GM18507 (cell line): ENCODE measurements at places on chromosomes 4 and X.
A peak's percentile ranks its signal among the peaks of the same experiment; 100 is the strongest.

- no peak for DNase-seq
Observed at GRCh38 chr4:175789647-175790046, 22.4 kb downstream of the GPM6A start.

GRCh38 chr4:176271749-176272148 lies 2.7 kb upstream of the ASB5 start:
- DNase-seq: no peak

- no peak for DNase-seq
Observed at GRCh38 chrX:34918856-34919255, 23.7 kb upstream of the FAM47B start.

DNA sequence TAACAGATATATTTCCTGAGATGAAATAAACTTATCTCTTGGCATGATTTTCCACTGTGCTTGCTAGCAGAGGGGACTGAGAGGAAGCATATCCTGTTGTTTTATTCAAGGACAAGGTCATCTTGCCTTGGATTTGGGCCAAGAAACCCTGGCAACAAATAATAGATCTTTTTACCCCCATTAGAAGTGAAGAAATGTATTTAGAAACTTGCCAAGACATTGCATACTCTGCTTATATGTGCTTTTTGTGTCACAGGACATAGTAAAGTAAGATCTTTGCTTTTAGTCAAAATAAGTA lies 170.2 kb downstream of the RAPGEF2 start:
- DNase-seq: no peak

- peak; percentile 39 for DNase-seq
Observed at GRCh38 chr4:110622841-110623717, at the start of gene PITX2. TSS of gene PITX2 (minus strand) at chr4:110623077. CDS start at chr4:110622460, 617 bp downstream.

DNA sequence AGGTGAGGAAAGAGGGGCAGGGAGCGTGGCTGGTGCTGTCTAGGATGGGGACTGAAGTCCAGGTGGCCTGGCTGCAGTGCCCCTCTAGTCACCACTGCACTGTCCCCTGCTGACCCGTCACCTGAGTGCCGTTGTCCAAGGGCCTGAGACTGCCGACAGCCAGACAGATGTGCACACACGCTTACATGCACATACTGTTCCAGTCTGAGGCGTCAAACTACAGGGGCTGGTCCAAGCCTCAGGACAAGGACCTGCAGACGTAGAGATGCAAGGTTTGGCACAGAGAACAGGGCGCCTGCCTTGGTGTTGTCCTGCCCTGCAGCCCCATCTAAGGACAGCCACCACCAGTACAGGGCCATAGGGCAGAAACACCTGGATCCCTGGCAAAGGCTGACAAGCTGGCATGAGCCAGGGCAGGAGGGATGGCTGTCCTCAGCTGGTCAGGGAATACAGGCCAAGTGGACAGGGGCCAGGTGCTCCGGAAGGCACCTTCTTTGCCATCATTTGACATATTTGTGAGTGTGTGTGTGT lies 1.7 kb downstream of the SLC2A9 start:
- DNase-seq: no peak

- no peak for DNase-seq
Observed at GRCh38 chrX:10103023-10103422, 53.8 kb upstream of the CLCN4 start.

- DNase-seq: no peak
Observed at GRCh38 chr4:112403101-112403945, 106.2 kb downstream of the ALPK1 start.

GRCh38 chr4:125434136-125434535 lies 119.4 kb downstream of the FAT4 start:
- DNase-seq: no peak

DNA sequence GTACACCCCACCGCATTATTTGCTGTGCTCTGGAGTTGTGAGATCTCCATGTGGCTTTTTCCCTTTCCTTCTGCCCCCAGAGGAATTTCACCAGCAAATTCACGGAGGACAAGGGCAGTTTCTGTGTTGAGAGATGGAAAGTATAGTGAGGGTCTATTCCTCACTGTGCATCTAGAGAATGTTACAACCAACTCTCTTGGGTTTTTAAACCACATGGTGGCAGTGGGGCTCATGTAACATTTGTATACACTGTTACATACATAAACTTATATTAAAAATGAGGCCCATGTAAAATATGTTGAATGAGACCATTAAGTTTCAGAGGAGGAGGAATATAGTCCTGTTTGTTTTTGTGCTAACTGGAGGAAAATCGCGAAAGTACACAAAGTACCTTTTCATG lies 909 bp upstream of the PRKG2 start:
- DNase-seq: no peak

DNA sequence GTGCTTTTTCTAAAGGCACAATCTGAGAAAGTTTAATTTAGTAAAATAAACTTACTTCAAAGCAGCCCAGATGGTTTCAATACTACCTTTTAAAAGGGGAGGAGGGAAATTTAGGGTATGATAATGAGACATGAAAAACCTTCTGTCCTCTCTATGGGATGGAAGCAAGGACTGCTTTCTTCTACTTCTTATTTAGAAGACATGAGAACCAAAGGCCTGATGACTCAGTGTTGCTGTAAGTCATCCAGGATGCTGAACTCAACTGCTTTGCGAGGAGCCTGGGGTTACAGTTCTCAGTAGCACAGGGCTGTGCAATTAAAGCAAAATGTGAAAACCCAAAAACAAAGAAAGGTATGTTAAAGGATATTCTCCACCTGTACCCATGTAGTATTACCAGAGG lies 140.8 kb upstream of the EDNRA start:
- no peak for DNase-seq

DNA sequence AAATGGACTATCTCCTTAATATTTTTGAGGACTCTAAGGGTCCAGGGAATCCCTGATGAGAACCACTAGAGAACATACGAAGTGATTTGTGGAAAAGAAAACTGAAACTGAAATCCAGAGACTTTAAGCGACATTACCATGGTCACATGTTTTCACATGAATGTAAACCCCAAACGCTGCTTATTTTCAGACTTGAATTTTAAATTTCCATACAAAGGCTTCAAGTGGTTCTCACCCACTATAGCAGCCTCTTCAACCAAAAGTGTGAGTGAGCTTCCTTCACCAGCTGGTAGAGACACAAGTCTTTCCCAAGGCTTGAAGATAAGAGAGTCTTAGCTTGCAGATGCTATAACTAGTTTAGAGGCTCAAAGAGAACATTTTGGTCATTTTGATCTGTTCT lies 232.7 kb downstream of the MGST2 start:
- DNase-seq: no peak

- no peak for DNase-seq
Observed at GRCh38 chr4:15864651-15865566, 73.6 kb downstream of the FGFBP1 start.

GRCh38 chr4:189305500-189305899 lies 635.2 kb upstream of the FRG1 start:
- DNase-seq: no peak

- no peak for DNase-seq
Observed at GRCh38 chr4:102522031-102522440, 20.9 kb downstream of the NFKB1 start.

DNA sequence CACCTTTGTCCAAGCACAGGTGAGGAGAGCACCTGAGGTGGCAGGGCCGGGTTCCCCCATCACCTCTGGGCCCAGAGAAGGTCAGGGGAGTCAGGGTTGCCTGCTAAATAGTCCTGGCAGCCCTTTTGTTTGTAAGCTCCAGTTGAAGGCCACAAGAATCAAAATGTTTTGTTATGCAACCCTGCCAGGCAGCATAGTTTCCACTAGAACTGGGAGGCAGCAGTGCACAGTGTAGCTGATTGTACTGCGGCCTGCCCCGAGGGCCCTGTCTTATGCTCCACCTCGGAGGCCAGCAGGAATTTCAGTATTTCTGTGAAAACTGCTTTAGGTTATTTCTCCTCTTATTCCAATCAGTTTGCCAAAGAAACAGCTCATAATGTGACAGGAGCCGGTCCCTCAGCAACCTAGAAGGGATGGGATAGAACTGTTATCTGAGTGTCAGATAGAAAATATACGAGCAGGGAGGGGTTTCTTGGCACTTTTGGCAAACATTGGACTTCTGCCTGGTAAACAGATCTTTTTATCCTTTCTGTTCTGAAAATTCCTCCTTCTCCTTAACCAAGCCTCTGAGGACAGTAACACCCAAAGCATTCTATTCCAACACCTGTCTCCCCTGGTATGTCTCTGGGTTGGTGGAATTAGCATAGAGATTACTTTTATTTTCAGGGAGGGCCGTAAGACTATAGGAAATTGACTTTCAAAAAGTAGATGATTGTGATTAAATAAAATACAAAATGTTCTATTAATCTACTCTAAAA lies 93.6 kb downstream of the LNX1 start:
- DNase-seq: no peak

DNA sequence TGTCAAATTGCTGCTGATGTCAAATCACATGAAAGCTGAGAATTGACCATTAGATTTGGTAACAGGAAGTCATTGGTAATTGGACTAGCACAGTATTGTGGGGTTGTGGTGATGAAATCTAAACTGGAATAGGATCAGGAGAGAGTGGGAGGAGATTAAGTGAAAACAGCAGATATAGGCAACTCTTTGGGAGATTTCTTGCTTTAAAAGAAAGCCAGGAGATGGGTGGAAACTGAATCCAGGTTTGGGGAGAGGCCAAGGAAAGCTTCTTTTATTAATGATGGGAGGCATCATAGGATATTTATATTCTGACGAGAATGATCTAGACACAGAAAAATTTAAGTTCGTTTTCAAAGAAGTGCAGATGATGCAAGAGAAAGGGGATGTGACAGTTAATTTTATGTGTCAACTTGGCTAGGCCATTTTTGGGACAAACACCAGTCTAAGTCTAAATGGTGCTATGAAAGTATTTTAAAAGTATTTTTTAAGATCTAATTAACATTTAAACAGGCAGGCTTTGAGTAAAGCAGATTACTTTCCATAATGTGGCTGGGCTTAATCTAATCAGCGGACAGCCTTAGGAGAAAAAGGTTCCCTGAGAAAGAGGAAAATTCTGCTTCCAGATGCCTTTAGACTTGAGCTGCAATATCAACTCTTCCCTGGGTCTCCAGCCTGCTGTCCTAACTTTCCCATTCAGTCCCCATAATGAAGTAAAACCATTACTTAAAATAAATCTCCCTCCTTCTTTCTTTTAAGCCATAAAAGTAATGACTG lies 24.7 kb downstream of the SEC24D start:
- no peak for DNase-seq

DNA sequence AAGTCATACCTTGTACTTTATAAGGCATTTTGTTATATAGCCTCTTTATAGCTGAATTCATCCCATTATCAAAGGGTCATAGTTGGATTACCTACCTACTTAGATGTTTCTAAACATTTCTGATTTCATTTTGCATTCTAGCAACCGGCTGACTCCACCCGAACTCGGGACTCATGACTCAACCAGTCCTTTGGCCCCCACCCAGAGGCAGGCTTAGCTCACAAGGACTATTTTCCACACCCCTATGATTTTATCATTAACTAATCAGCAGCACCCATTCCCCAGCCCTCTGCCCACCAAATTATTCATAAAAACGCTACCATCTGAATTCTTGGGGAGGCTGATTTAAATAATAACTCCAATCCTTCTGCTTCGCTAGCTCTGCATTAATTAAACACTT lies 79.9 kb upstream of the EGFL6 start:
- no peak for DNase-seq

GRCh38 chr4:140158365-140159030 lies 4.5 kb upstream of the MAML3 start:
- DNase-seq: no peak

DNA sequence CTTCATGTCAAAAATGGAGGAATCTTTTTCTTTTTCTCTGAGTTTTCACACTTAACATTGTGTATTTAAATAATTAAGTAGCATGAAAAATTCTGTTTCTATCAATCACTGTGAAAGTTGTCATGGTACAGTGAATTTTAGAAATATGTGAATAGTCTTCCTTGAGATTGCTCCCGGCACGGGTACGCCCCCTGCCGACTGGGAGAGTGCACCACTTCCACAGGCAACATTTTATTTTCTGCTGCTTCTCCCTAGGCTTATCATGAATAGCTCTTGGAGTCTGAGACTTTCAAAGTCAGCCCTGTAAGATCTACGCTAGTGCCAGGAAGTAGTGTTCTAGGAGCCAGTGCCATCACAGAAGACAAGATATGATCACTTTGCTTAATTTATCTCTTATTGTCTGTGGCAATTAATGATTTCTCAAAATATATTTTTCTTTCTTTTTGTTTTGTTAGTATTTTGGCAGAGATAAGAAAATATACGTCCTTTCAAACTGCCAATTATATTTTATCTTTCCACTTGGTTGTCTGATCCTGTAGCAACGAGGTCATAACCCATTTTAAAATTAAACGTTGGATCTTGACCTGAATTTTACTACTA lies 763.8 kb upstream of the AADAT start:
- DNase-seq: peak; percentile 4

- no peak for DNase-seq
Observed at GRCh38 chr4:184310881-184311709, 93.4 kb upstream of the ENPP6 start.

GRCh38 chrX:55867708-55868107 lies 150.2 kb downstream of the RRAGB start:
- no peak for DNase-seq

- no peak for DNase-seq
Observed at GRCh38 chr4:119313237-119313636, 8.7 kb downstream of the FABP2 start.

DNA sequence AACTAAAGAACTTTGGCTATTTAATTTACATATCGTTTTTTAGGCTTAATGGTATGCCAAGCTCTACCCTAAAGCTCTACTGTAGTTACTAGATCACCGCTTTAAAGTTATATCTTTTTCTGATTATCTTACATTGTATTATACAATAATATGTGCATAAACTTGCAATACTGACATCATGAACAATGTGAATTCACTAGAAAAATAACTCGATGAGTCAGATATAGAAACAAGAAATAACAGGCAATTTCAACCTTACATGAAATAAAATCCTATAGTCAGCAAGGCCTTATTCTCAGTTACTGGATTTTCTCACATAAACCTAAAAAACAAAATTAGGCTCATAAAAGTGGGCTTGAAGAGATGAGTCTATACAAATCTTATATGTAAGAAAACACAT lies 32.5 kb downstream of the PDGFC start:
- DNase-seq: no peak

GRCh38 chrX:111507933-111508332 lies 3.5 kb upstream of the SERTM2 start:
- no peak for DNase-seq

DNA sequence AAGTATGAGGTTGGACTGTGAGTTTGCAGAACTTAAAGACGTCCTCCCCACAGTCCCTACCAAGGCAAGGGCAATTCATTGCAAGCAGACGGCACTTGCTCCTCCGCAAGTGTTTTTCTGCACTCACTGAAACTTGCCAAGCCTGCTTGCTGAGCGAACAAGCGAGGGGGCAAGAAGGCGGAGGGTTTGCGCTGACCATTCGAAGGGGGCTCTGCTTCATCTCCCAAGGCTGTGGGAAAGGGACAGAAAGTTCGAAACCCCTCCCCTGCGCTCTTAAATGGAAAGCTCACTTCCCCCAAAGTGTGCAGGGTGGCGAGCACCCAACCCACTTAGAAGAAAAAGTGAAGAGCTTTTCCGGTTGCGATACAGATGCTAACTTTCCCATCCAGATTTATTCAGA lies 1.4 kb downstream of the MID1 start:
- DNase-seq: no peak

GRCh38 chrX:4239650-4240540 lies 526.4 kb upstream of the PRKX start:
- DNase-seq: no peak
